ENCODE measurements at places on chromosomes 5 and 9. TPM values are rescaled to one million over a fixed set of nuclear protein-coding genes. Genes with fewer than 3 reads are reported as not detected.

GRCh38 chr5:119353213-119353612 lies 2.6 kb upstream of the TNFAIP8 start:
- DNase-seq, result no peak

DNA sequence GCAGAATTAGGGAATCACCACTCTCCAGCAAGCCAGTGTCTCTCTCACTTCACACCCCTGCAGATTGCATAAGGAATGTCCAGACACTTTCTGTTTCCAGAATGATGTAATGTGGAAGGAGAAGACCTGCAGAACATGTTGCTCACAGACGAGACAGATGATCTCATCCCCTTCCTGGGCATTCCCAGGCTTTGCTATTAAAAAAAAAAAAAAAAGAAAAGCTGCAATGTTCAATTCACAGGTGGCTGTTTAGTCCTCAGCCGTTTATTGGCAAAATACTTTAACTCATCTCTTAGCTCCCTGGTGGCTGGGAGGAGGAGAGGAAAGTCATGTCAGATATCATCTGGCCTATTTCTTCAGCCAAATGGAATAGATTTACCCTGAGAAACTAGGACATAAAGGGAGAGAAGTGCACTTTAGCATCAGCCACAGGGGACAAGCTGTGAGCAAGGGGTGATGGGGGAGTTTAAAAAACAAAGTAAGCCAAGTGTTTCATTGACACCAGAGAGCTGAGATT lies 95.9 kb upstream of the TNC start:
- DNase-seq, result no peak

DNA sequence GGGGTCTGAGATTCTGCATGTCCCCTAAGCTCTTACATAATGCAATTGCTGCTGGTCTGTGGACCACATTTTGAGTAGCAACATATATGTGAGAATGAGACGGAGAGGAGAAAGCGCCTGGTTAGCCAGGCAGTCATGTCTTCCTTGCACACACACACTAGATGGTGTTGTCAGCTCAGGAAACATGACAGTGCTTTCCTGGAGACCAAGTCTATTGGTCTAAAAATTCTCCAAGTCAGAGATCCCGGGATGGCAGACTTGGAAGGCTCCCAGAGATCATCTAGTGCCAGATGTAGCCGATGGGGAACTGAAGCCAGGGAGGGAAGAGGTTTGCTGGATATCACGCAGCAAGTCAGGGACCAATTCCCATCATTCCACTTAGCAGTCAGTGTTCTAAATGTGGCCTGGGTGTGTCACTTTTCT lies 53.4 kb downstream of the GALNT12 start:
- DNase-seq, result peak; percentile 89

EXD3 gene
- total RNA-seq, result 14.9 TPM

OR1L6 gene
- total RNA-seq, result not detected

DNA sequence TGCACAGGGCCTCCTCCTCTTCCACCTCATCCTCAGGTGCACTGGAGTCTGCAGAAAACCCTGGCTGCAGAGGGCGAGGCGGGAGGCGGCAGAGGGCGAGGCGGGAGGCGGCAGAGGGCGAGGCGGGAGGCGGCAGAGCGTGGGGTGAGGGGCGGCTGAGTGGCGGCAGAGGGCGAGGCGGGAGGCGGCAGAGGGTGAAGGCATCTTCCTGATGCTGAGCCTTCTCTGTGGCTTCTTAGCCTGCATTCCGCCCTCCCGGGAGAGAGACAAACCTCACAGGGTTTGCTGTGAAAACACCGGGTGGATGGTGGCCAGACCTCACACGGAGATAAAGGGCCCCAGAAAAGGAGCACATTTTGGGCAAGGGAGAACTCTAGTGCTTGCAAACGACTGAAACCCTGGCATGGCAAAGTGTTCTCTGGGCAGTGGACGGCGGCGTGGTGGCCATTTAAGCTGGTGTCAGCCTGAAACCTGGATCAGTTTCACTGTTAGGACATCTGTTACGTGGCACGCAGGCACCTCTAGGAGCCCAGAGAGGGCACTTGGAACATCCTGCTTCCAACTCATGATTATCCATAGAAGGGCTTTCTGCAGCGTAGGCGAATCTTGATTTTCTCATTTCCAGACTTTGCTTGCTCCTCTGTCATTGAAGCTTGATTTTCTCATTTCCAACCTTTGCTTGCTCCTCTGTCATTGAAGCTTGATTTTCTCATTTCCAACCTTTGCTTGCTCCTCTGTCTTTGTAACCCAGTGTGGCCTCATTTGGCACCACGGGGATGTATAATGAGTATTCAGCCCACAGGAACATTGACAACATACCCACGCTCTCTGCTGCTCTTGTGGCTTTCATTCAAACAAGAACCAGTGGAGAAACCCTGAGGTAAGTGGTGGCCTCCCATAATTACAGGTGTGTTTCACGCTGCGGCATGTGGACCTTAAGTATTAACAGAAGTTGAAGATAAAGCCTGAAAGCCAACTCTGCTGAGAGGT lies 16.3 kb upstream of the PLEKHG4B start:
- no peak for DNase-seq

DNA sequence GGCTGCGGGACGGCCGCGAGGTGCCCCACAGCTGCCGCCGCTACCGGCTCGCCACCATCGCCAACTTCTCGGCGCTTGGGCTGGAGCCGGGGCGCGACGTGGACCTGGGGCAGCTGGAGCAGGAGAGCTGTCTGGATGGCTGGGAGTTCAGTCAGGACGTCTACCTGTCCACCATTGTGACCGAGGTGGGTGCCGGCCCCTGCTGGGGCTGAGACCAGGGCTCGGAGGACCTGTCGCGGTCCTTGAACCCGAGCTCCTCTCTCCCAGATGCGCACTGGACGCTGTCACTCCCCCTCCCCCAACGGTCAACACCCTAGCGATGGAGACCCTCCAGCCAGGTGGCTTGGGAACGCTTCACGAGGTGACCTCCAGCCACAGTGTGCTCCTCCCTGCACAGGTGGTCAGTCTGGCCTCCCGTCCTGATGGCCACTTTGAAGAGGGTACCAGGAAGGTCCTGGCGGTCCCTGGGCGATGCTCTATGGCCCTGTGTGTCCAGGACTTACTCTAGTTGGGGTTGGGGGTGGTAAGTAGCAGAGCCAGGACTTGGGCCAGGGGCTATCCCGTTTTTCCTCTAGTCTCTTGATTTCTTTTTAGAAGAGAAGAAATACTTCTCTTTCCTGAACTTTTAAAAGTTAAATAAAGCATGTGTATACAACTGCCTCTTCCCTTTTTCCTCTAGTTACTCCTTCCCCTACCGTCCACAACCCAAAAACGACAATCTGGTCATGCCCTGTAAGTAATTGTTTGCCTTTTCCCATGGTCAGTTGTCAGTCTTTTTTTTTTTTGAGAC lies 866 bp downstream of the SLC22A5 start:
- peak; percentile 84 for DNase-seq

GRCh38 chr5:161403996-161404395 lies 142.5 kb downstream of the GABRB2 start:
- DNase-seq, result no peak

DNA sequence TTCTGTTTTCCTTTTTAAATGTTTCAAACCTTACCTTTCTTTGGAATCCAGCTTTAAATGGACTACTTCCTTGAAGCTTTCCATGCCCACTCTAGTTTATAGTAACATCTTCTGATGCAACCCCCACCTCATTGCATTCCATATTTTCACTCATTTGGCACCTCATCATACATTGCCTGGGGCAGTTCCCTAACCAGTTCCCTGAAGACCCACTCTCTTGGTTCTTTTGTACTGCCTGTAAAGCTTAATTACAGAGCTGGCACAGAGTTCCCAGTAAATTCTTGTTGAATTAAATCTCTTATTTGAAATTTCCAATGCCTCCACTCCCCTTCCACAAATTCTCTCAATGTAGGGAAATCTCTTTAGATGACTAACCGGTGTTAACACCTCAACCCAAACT lies 257.2 kb downstream of the ARRDC3 start:
- no peak for DNase-seq

DNA sequence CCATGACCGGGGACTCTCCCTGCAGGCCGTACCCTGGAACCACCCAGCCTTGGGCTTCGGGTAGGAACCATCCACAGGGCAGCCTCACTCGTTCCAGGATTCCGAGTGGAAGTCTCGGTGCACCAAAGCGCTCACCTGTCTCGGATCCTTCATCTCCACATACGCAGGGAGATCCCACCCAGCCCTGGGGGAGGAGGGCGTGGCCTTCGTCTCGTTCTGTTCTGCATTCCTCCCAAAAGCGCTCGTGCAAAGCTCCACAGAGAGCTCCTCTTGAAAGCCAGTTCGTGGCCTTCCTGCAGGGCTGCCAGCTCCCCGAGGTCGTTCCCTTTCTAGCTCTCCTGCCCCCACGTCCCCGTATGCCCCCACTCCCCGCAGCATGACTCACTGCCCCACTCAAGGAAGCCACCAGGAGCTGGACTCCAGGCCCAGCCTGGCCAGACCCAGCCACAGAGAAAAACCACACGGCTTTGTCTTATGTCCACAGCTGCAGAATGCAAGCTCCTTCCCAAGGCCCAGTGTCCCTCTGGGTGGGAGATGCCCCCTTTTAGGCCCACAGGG lies 65.0 kb upstream of the SARDH start:
- no peak for DNase-seq

GRCh38 chr5:10354048-10354872 lies 765 bp downstream of the MARCHF6 start:
- DNase-seq, result no peak

DNA sequence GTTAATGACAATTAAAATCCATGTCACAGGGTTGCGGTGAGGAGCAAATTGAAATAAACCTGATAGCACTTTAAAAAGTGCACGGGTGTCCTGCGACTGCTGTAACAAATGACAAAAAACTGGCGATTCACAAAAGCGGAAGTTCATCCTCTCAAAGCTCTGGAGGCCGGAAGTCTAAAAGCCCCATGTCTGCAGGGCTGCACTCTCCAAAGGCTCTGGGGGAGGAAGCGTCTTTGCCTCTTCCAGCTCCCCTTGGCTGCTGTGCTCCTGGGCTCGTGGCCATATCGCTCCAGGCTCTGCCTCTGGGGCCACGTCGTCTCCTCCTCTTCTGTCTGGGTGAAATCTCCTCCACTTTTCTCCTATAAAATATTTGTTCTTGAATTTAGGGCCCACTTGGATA lies 273.9 kb upstream of the IRX2 start:
- peak; percentile 67 for DNase-seq

DNA sequence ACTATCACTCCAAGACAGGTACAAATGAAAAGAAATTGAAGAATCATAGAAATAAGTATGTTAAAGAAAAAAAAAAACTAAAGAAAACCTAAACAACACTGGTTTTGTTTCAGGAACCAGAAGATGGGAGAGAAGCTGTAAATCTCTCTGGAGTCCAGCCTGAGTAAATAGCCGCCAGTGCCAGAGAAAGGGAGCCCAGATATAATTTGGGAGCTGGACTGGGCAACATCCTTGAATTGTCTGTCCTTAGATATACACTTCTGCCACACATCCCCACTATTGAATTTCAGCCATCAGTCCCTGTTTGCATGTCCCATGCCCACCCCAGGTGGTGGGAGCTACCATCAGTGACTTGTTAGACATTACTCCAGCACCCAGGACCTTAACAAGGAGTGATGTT lies 979.6 kb downstream of the DTWD2 start:
- no peak for DNase-seq

- no peak for DNase-seq
Observed at GRCh38 chr5:150503386-150503785, 4.5 kb upstream of the NDST1 start.

WNK2 gene
- total RNA-seq, result 1.1 TPM

GRCh38 chr5:136018814-136019783 lies 9.7 kb upstream of the TGFBI start:
- DNase-seq, result no peak

PLK2 gene
- total RNA-seq, result 23.7 TPM

ARHGEF28 gene
- total RNA-seq, result 9.4 TPM

GRCh38 chr5:75337366-75338021 lies 474 bp downstream of the HMGCR start:
- no peak for DNase-seq

GRCh38 chr5:25009063-25009462 lies 364.3 kb upstream of the CDH10 start:
- DNase-seq, result no peak

DNA sequence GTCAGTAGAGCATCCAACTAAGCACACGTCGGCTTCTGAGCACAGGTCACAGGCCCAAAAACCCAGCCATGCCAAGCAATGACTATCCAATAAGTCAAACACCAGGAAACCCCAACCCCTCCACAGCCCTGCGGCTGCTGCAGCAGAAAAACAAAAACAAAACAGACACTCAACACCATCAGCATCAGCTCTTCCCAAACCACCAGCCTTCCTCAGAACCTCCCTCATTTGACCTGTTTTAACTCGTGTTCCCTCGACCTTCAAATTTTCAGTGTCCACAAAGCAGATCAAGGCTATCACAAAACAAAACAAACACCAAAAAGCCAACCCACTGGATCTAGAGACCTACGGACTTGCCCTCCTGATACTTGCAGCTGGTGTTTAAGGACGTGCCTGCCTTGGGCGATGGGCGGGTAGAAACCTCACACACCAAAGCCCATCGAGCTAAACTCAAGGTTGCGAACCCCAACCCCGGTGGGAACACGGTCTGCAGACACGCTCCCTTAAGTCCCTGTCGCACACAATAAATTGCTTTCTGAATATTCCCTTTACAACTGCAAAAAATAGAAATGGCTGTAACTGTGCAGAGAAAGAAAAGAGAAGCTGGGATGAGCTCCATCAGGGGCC lies 247.1 kb upstream of the ANKRD55 start:
- no peak for DNase-seq

TMEM232 gene
- 2.5 TPM for total RNA-seq

PAEP gene
- not detected for total RNA-seq

GRCh38 chr9:106771608-106772007 lies 91.4 kb upstream of the ZNF462 start:
- DNase-seq, result no peak

DNA sequence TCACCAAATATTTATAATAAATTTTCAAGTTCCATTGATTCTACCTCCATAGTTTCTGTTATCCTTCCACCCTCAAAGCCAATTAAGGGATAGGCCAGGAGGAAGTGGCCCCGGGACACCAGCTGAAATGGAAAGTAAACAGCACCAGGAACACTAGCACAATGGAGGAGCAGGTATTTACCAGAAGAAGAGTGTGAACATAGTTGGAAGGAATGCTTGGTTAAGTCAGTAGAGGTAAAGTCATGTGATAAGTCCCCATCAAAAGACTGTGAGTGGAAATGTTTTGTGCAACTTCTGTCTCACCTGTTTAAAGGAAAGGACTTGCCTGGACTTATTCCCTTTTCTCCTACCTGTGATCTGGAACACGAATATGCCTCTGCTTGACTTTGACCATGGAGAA lies 146.7 kb upstream of the RAI14 start:
- DNase-seq, result no peak

SCAMP1 gene
- total RNA-seq, result 33.8 TPM

DNA sequence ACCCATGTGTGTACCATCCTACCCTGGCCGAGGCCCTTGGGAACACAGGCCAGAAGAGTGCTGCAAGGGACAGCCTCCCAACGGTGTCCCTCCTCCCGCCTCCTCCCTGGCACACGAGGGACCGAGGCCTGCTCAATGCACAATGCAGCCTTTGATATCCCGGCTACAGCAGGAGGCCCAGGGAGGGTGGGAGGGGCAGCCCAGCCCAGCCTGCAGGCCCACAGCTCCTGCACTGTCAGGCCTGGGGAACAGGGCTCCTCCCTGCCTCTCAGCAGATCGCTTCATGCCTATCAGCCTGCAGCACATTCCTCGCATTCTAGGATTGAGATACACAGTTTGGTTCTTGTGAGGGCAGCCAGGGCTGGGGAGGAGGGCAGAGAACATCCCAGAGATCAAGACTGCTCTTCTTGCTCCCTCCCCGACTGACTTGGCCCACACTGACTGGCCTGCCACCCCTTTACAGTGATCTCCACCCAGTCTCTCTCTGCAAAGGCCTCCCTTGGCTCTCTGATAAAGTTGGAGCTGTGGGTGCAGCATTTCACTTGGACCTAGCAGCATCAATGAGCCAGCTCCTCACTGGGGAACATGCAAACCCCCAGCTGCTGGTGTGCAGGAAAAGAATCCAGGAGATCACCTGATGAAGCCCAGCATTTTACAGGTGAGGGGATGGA lies at the start of gene SH3TC2:
TSS of gene SH3TC2 (minus strand) at position 46 of the 671 bp plus-strand sequence. CDS start at position 6, 40 bp downstream.
- DNase-seq, result no peak

CDHR2 gene
- total RNA-seq, result 0.45 TPM
